Hippocampal formation (tissue), 2 donors: ENCODE measurements at places on chromosomes 1 and 21.
A peak's percentile ranks its signal among the peaks of the same experiment; 100 is the strongest.

DNA sequence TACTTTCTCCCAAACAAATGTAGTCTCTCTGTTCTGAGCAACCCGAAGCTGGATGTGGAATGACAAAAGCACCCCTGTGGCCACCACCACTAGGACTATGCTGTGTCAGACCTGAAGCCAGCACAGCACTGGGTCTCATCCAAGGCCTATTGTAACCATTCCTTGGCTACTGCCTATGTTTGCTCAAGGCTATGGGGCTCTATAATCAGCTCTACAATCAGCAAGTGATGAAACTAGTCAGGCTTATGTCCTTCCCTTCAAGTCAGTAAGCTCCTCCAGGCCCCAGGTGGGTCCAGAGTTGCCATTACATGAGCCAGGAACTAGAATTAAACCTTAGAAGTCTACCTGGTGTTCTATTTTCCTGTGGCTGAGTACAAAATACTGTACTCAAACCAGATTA, 370.2 kb downstream of the TBX15 start:
- DNase-seq = no peak

DNA sequence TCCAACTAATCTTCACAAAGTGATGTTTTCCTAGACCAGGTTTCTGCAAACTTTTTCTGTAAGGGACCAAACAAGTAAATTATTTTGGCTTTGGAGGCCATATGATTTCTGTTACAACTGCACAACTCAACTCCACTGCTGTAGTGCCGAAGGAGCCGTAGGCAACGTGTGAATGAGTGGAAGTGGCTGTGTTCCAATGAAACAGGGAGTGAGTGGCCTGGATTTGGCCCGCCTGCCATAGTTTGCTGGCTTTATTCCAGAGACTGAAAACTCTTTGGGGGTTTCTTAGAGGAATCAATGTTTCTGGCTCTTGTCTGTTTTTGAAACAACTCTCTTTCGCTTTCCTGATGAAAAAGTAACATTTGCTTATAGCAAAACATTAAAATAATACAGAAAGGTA, 12.6 kb upstream of the ACTL8 start:
- no peak for DNase-seq

DNA sequence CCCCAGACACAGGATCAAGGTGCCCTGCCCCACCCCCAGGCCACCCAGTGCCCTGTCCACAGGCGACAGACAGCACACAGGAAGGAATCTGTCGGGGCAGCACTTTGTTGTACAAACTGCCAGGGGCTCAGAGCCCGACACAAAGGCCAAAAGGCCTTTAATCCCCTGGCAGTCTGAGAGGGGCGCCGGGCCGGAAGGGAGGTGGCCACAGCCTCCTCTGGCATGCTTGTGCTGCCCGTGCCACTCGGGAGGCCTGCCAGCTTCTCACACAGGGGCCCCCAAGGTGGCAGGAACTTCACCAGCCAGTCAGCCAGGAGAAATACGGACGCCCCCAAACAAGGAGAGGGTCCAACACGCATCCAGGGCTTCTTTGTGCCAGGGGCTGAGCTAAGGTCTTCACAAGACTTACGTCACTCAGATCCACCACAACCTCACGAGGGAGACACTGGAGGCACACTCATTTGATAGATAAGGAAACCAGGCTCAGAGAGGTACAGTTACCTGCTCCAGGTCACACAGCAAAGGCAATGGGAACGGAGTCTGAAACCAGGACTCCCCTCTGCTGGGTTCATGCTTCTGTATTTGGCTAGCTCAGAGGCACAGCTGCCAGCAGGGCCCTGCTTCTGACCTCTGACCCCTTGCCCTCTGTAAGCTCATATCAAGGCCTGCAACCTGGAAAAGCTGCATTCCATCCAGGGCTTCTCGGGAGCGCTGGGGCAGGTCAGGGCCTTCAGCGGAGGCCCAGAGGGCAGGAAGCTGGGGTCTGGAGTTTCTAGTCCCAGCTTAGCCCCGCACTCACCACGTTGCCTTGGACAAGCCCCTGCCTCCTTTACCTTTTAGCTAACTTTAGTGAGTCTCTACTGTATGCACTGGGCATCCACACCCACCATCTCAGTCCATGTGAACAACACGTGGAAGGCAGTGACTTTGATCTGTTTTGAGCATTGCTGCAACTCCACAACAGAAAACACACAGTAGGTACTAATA, 34.8 kb downstream of the HSPG2 start:
- DNase-seq = no peak

- DNase-seq = no peak
These were observed 31.9 kb downstream of the MROH9 start for GRCh38 chr1:170967042-170967910.

DNA sequence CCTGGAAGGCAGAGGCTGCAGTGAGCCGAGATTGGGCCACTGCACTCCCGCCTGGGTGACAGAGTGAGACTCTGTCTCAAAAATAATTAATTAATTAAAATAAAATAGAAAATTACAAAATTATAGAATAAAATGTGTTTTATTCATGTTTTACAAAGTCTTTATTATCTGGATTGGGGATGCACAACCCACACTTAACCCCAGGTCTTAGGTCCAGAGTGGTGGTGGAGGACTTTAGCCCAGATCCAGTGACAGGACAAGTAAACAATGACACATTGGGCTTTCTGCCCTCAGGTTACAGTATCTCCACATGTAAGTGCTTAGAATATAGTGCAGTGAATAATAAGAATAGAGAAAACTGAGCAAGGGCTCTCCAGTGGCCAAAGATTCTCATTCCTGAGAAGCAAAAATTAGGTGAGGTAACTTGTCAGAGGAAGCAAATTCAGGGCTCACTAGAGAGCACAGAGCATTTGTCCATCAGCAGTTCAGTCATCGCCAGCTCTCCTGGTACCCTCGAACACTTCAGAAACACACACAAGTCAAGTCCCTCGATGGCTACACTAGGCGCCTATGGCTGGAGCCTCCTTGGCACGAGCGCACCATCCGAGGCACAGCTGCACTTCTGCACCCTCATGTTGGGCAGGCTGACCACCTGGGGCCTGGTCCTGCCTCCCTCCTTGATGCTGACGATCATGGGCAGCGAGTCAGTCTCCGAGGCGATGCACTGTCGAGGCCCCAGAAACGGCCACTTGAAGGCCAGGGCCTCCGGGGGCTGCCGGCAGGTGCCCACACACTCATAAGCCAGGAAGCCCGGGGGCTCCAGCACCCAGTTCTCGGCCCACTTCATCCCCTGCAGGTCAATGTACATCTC, 2.6 kb downstream of the LEFTY1 start:
- no peak for DNase-seq

- no peak for DNase-seq
These were observed 345.9 kb upstream of the VAMP3 start for GRCh38 chr1:7425229-7425628.

GRCh38 chr1:115839029-115839678, 1.8 kb downstream of the NHLH2 start:
- DNase-seq = peak; percentile 32

- no peak for DNase-seq
These were observed 5.0 kb downstream of the C4BPA start for GRCh38 chr1:207109004-207109403.

DNA sequence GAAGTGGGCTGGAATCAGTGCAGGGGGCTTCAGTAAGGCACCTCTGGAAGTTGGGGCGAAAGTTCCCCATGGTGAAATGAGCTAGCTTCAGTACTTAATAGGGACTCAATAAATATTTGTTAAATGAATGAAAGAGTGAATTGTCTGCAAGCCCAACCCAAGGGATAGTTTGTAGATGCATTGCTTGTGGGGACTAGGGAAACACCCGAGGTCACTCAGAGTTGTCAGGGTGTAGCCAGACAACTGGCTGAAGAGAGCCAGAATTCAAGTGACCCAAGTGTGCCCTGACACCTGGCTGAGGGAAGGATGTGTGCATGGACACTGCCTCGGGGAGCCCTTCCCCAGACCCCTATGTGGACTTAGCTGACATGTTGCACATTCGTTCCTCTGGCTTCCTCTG, 1.3 kb upstream of the SLC26A9 start:
- DNase-seq = no peak

DNA sequence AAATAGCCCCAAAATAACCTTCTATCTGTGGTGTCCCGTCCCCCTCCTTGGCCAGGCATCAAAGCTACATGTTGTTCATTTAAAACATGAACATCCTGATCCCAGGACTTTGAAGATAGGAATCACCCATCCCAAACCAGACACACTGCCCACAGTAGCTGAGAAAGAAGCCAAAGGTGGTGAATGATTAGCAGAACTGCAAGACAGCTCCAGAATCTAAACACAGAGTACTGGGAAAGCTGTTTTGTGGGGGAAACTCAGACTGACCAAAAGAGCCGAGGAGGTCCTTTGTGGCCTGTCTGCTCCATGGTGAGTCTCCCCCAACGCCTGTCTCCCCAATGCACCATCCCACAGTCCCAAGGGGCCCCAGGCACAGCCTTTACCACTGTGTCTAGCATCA, 7.3 kb upstream of the TEDDM1 start:
- no peak for DNase-seq

DNA sequence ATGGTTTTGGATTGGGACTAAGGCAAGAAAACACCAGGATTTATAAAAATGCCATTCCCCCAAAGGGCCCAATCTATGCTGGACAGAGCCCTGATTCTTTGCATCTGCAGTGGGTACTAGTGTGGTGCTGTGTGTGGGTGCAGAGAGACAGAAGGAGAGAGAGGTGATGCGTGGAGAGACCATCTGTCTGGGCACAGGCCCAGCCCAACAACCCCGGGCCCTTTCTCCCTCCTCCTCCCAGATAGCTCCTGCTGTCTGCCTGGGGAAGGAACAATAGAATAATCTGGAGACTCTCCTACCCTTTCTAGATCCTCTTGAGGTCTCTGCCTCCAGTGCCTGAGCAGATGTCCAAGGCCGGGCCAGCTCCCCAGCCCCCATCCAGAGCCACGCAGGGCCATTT, 15.1 kb downstream of the KIAA1614 start:
- peak; percentile 33 for DNase-seq

GRCh38 chr21:32442566-32443318, 30.2 kb downstream of the EVA1C start:
- DNase-seq = no peak

DNA sequence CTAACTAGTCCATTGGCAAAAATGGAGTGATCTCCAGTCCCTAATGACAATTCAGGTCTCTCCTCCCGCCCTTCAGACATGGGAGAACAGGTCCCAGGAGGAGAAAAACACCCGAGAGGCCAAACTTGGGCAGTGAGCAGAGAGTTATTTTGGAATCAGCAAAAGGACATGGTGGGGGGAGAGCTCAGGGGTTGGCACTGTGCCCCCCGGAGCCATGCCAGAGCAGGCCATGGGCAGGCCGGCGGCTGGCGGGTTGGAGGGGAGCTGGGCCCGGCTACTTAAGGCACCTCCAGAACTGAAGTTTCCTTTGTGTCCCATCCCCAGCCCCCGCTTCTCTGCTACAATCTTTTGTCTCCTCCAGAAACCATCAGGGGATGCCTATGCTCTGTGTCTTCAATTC, 7.1 kb downstream of the LGR6 start:
- DNase-seq = no peak

GRCh38 chr21:26041431-26042180, 129.0 kb downstream of the APP start:
- DNase-seq = no peak

DNA sequence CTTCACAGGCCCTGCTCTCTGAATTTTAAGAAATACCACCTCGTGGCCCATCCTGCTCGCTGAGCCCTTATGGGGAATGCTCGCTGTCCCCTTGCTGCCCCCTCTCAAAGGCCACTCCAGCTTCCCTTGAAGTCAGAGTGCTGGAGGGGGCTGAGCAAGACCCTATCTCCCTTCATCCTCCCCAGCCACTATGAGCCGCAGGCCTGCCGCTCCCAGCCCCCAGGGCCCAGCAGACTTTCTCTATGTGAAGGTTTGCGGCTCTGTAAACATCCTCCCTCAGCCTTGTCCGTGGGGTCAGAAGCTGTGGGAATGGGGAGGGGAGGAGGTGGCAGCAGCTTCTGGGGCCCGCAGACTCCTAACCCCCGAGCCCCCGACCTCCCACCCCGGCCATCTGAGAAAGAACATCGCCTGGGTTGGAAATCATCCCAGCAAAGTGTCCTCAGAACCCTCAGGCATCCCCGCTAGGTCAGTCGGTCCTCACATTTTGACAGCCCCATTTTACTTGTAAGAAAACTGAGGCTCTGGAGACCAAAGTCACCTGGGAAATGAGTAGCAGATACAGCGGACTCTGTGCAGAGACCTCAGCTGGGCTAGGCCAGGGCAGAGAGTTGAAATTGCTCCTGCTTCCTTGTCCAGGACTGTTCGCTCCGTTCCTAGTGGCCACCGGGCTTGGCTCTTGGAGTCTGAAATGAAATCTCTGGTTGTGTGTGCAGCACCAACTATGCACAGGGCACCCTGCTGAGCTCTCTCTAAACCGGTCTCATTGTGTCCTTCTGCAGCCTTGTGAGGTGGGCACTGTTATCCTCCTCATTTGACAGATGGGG, 4.4 kb downstream of the KCNQ4 start:
- DNase-seq = no peak

- DNase-seq = no peak
These were observed 107.5 kb upstream of the CLDN14 start for GRCh38 chr21:36587388-36587787.

DNA sequence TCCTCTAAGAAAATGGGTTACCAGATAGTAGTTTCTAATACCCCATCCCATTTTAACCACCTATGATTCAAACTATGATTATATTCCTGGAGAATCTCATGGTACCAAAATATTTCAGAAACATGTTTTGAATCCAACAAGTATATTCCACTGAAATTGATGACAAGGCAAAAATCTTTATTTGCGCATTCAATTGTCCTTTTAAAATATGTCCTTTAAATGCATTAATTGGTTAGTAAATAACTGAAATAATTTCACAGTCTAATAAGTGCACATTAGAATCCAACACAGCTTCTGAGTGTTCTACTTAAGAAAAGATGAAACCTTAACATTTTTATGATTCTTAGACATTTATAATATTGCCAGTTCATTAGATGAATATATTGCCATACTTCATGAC, 356.6 kb downstream of the SETD4 start:
- no peak for DNase-seq

- DNase-seq = no peak
These were observed 37.7 kb downstream of the KMO start for GRCh38 chr1:241569848-241570247.

- DNase-seq = no peak
These were observed 16.9 kb downstream of the PLA2G4A start for GRCh38 chr1:186845576-186846210.

GRCh38 chr1:244047621-244048255, 3.3 kb upstream of the ZBTB18 start:
- DNase-seq = no peak

DNA sequence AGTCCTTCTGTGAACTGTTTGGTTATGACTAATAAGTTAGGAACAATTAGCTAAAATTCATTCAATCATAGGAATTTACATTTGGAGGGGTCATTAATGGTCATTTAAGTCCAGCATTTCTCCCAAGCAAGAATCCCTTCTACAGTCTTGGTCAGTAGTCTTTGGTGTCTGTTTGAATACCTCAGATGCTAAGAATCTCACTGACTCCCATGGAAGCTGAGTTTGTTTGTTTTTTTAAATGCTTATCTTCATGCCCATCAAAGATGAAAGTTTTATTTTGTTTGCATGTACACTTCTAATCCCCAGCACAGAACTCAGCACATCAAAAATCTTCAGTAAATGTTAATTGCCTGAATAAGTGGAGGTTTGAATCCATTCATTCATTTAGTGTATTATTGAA, 41.3 kb upstream of the SLC44A3 start:
- DNase-seq = no peak
